ENCODE measurements at places on chromosomes 3 and 15.

DNA sequence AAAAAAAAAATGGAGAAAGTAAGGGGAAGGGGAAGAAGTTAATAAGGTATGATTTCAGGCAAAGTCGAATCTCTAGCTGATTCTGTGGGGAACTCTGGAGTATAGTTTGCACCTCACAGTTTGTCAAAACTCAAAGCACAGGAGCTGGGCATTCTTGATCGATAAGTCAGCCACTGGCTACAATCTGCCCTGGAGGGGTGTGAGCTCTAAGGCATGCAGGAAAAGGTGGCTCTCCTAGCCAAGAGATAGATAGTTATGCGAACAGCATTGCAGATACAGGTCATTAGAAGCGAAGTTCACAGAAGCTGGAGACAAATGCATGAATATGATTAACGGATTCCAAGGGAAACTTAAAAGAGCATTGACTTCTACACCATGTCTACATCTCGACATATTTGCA lies 952.6 kb downstream of the AGBL1 start:
- no peak for DNase-seq

DNA sequence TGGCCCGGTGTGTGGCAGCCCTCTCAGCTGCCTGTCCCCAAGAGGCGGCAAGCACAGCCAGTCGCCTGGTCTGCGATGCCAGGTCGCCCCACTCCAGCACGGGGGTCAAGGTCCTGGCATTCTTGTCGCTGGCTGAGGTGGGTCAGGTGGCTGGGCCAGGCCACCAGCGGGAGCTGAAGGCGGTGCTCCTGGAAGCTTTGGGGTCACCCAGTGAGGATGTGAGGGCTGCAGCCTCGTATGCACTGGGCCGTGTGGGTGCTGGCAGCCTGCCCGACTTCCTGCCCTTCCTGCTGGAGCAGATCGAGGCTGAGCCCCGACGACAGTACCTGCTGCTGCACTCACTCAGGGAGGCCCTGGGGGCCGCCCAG lies 20.8 kb downstream of the CAND2 start:
- no peak for DNase-seq

- DNase-seq: no peak
Observed at GRCh38 chr3:178518660-178519396, 17.4 kb upstream of the KCNMB2 start.

- DNase-seq: no peak
Observed at GRCh38 chr15:57556040-57556439, 35.7 kb upstream of the MYZAP start.

DNA sequence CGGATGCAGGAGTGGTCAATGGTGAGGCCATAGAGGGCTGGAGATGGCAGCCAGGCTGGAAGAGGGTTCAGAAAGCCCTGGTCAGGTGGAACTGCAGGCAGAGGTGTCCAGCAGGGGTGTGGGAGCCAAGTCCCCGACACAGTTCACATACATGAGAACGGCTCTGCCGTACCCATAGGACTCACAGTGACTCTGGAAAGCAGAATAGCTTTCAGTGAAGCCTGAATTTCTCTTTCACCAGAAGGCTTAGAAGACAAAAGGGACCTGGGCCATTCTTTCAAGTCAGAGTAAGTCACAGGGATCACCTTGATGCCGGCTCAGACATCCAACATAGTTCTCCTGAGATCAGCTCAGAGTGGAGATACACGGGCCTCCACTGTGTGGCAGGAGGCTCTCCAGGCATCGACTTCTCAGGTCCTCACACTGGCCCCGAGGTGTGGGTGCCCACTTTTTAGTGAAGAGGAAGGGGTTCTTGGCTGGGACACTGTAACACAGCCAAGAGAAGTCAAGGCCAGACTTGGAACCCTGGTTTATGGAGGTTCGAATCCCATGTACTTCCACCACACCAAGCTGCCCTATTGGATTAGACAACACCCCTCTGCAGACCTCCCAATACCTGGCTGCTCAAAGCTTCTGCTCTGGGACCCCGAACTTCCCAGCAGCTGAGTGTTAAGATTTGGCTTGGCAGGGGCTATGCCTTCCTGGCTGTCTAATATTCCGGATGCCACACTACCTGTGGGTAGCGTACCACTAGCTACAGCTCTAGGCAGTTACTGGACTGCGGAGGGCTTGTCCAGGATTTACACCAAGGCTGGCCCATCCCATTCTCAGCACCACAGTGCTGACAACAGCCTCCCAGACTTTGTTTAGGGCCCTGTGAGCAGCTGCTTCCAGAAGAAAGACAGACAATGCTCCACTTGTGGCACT lies 40.4 kb upstream of the RAB6B start:
- DNase-seq: no peak

DNA sequence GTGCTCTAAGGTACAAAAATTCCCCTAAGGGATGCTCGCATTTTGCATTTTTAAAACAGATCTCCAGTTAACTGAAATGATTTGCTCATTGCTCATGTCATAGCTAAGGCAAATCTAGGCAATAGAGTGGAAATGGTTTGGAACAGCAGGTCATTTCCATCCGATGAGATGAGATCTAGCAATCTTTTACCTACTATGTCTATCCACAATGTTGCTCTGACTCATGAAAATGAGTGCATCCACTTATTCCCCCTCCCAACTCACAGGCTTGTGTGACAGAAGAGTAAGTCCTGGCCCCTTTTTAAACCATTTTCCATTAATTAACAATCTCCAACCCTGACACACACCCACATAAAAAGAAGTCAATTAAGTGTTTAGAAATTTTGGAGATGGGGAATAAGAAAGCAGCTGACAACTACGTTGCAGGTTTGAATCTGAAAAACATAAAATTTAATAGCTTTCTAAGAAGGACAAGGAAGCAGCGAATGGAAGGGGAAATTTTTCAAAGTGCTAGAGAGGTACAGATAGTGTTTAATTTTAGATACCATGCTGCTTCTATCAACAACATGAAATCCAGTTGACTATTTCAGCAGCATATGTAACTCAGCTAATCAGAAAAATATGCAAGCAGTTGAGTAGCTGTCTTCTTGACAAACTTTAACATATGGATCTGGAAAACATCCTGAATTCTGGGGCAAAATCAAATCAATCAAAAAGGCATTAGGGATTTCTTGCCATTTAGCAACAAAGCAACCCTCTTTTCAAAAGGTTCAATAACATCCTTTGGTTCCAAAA lies 112.0 kb downstream of the TMCO5A start:
- no peak for DNase-seq

DNA sequence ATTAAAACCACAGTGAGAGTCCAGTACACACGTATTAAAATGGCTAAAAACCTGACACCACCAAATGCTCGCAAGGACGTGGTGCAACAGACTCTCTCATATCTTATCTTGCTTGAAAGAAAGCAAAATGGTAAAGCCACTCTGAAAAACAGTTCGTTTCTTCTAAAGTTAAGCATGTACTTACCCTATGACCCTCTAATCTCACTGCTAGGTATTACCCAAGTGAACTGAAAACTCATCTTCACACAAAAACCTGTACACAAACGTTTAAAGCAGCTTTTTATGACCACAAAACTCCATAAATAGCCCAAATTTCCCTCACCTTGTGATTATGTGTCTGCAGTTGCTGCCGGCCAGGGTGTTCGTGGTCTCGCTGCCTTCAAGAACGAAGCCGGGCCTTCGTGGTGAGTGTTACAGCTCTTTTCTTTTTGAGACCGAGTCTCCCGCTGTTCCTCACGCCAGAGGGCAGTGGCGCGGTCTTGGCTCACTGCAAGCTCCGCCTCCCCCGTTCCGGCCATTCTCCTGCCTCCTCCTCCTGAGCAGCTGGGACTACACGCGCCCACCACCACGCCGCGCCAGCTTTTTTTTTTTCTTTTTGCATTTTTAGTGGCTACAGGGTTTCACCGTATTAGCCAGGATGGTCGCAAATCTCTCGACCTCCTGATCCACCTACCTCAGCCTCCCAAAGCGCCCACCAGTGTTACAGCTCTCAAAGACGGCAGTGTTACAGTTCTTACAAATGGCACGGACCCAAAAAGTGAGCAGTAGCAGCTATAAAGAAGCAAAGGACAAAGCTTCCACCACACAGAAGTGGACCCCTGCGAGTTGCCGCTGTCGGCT lies 165.4 kb downstream of the TJP1 start:
- no peak for DNase-seq

- DNase-seq: no peak
Observed at GRCh38 chr3:154969366-154969765, 110.8 kb upstream of the MME start.

DNA sequence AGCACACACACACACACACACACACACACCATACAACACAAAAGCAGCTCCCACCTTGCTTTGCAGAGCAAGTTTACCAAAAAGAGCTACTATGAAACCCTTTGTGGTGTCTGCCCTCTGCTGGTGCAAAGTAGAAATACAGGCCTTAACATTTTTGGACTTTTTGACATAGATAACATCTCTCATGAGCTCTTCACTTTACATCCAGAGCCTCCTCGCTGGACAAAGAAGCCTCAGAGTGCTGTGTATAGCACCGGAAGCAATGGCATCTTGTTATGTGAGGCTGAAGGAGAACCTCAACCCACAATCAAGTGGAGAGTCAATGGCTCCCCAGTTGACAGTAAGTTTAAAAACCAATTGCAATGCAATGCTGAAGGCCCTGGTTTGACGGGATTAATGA lies 157.9 kb downstream of the CHL1 start:
- DNase-seq: peak; percentile 15

DNA sequence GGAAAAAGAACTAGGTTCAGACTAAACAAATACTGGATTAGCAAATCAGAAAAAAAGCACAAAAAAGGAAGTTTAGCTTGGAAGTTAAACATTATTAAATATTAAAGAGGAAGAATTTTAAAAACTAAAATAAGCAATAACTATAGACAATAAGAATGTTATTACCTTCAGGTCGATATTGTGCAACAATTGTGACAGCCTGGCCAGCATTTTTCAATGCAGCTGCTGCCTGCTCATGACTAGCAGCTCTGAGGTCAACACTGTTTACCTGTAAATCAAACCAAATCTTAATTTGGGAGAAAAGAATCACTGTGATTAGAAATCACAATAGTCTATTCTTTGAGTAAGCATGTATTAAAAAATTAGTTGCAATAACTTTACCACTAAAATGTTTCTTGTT lies 75.1 kb upstream of the MELTF start:
- no peak for DNase-seq

- DNase-seq: peak; percentile 20
Observed at GRCh38 chr3:169241991-169242707, 421.4 kb downstream of the MECOM start.

GRCh38 chr3:48433472-48434118 lies 3.7 kb upstream of the PLXNB1 start:
- no peak for DNase-seq

DNA sequence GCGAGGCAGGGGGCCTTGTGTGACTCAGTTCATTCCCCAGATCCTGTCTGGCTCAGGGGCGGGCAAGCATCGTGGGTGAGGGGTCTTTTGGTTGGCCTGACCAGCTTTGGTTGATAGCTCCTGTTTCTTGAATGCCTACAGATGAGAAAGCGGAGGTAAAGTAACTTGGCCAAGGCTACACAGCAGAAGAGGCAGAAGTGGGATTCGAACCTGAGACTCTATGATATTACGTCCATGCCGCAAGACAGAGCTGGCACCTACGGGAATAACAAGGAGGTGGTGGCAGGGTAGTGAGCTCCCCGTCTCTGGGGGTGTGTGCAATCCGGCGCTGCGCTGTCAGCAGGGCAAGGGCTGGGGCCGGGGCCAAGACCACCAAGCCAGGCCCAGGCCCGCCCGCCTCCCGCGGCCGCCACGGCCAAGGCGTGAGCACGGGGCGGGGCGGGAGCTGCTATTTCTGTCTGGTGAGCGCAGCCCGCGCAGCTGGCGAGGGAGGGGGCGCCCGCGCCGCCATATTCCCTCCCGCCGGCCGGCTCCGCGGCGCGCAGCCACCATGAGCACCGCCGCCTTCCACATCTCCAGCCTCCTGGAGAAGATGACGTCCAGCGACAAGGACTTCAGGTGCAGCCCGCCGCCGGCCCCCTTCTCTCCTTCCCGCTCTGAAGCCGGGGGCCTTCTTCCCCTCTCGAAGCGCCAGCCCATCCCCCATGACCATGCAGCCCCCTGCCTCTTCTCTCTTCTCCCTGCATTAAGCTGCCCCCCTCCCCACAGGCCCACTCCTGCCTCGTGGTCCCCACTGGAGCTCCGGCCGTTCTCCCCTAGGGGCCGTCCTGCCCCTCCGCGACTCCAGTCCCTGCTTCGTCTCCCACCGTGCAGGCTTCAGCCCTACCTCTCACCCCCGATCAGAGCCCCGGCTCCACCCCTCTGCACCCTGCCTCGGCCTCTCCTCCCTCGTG lies at the start of gene CAND2:
TSS of gene CAND2 (plus strand) at position 510 of the 953 bp plus-strand sequence. CDS start at position 551, 41 bp downstream.
- peak; percentile 65 for DNase-seq

GRCh38 chr3:100261485-100261903 lies 702 bp downstream of the TBC1D23 start:
- no peak for DNase-seq

DNA sequence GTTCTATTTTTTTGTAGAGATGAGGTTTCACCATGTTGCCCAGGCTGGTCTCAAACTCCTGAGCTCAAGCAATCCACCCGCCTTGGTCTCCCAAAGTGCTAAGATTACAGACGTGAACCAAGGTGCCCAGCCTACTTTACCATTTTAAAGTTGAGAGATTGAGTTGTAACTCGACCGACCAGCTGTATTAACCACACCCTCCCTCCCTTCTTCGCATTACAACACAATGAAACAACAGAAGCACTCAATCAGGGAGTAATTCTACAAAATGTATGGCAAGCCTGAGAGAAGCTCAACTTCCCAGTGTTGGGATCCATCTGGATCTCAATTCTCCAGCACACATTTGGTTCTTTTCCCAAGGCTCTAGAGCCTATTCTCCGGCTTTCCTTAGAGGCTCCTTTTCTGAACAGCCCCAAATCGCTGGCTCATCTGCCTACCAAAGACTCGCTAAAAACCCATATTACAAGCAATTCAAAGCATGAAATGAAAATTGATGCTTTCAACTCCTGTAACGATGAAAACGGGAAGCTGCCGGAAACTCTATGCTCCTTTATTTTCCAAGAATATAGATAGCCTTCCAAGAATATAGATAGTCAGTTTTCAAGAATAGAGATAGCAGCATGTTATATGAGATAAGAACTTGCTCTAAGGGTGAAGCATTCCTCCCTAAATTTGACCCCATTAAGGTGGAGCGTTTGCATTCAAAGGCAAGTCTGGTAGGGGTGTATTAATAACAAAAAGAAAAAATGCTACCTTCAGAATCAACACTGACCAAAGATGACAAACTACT lies 450.9 kb downstream of the MAGI1 start:
- no peak for DNase-seq

- DNase-seq: no peak
Observed at GRCh38 chr15:52234596-52235541, 43.7 kb upstream of the GNB5 start.

DNA sequence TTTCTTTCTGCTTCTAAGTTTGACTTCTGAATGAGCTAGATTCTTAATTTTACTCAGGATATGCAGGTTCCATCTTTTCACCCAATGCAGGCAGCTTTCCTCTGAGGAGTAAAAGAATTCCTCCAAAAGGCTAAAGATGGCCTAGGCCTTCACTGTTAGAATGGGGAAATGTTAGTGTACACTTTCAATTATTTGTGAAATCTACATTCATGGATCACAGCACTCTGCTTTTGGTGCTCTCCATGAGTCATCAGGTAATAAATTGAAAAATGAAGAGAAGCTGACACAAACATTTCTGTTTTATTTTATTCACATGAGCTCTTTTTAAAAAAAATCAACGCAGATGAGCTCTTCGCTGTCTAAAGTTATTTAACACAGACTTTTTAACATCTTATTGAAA lies 502.5 kb upstream of the GOLIM4 start:
- DNase-seq: no peak
